ENCODE measurements at places on chromosomes 5 and 9. TPM values are rescaled to one million over a fixed set of nuclear protein-coding genes. Genes with fewer than 3 reads are reported as not detected.

Gene SLC4A9
- not detected for total RNA-seq

Gene C9orf153
- 0.42 TPM for total RNA-seq

Gene NIPAL4
- total RNA-seq: not detected

Gene SH3PXD2B
- total RNA-seq: 3.3 TPM
